ENCODE measurements at places on chromosomes 5 and 9. TPM values are rescaled to one million over a fixed set of nuclear protein-coding genes. Genes with fewer than 3 reads are reported as not detected.

PALM2AKAP2 gene
- not detected for total RNA-seq

CCNO gene
- not detected for total RNA-seq

CNTFR gene
- not detected for total RNA-seq

STPG3 gene
- total RNA-seq: not detected

N4BP3 gene
- 3.8 TPM for total RNA-seq

IL7R gene
- 383 TPM for total RNA-seq

DAB2 gene
- not detected for total RNA-seq

DPM2 gene
- 59.0 TPM for total RNA-seq

TGFBR1 gene
- total RNA-seq: 76.2 TPM

KDM3B gene
- total RNA-seq: 64.1 TPM

CARD9 gene
- total RNA-seq: 0.22 TPM

PCDHGA6 gene
- total RNA-seq: 0.10 TPM

PHYHD1 gene
- 1.4 TPM for total RNA-seq

AFAP1L1 gene
- total RNA-seq: not detected

PPP2R2B gene
- total RNA-seq: 0.48 TPM

ELAVL2 gene
- not detected for total RNA-seq

ADAMTSL1 gene
- total RNA-seq: not detected

SLC6A7 gene
- total RNA-seq: not detected

SOHLH1 gene
- total RNA-seq: not detected

PCAT7 gene
- not detected for total RNA-seq

HBEGF gene
- 68.8 TPM for total RNA-seq

FOXI1 gene
- not detected for total RNA-seq

MYO10 gene
- not detected for total RNA-seq

PKD2L2 gene
- total RNA-seq: not detected

SLC22A4 gene
- total RNA-seq: not detected

CDKN2A gene
- 34.2 TPM for total RNA-seq

PPP3R2 gene
- not detected for total RNA-seq

TARS1 gene
- total RNA-seq: 146 TPM

SGCD gene
- not detected for total RNA-seq

PCDHGA5 gene
- not detected for total RNA-seq

CER1 gene
- total RNA-seq: not detected

PCDHGB6 gene
- total RNA-seq: 0.05 TPM

FYB1 gene
- 318 TPM for total RNA-seq

MARCOL gene
- not detected for total RNA-seq

IFNK gene
- not detected for total RNA-seq

GABRA1 gene
- not detected for total RNA-seq

ECSCR gene
- 0.60 TPM for total RNA-seq

EQTN gene
- not detected for total RNA-seq

FAM81B gene
- not detected for total RNA-seq

SPATA6L gene
- total RNA-seq: 0.33 TPM

NUTM2G gene
- not detected for total RNA-seq

CRHBP gene
- total RNA-seq: not detected

PCDHB9 gene
- total RNA-seq: not detected

ADGRD2 gene
- total RNA-seq: not detected
